ENCODE measurements at places on chromosomes 1 and 21.

GRCh38 chr1:189803364-189803763, 674.3 kb downstream of the BRINP3 start:
- no peak overlapping the region for H3K4me3 ChIP-seq
- no peaks in the 10 kb centered on the region for H3K4me1 ChIP-seq
- H3K36me3 ChIP-seq = no peaks in the 10 kb centered on the region

GRCh38 chr1:99503276-99503747, 142.6 kb upstream of the PALMD start:
- H3K36me3 ChIP-seq = no peaks in the 10 kb centered on the region
- no peak overlapping the region for H3K27ac ChIP-seq
- H3K4me1 ChIP-seq = no peaks in the 10 kb centered on the region
- DNase-seq = no peak
- H3K27me3 ChIP-seq = no peaks in the 10 kb centered on the region
- no peak overlapping the region for H3K4me3 ChIP-seq

DNA sequence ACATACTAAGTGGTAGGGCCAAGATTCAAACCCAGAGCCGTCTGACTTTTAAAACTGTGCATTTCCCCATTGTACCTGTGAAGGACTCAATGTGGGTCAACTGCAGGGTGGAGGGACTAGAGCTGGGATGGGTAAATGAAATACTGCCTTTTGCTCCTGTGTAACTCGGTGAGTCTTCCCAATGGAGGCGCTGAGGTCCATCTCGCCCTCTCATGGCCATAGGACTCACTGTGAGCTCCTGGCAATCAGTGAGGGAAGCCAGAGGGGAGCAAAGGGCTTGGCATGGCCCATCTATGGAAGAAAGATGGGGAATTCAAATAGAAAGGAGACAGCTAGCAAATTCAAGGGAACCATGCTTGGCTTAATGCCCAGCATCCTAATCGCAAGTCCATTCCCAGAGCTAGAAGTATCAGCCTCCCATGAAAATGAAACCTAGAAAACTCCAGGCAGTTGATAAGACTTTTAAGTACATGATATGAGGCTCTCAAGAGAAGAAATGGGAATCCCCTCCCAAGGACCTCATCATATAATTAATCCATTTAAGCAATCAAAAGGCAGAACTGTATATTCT, 25.4 kb upstream of the CGN start:
- no peak overlapping the region for H3K4me3 ChIP-seq
- no peaks in the 10 kb centered on the region for H3K27me3 ChIP-seq
- no peaks in the 10 kb centered on the region for H3K36me3 ChIP-seq
- no peaks in the 10 kb centered on the region for H3K4me1 ChIP-seq
- no peak for DNase-seq

- DNase-seq = no peak
- no peak overlapping the region for H3K27ac ChIP-seq
- no peak overlapping the region for H3K4me3 ChIP-seq
- peaks cover 17% of the 10 kb centered on the region for H3K4me1 ChIP-seq
- no peaks in the 10 kb centered on the region for H3K27me3 ChIP-seq
- no peaks in the 10 kb centered on the region for H3K36me3 ChIP-seq
Measured at GRCh38 chr21:33966324-33966949, 50.8 kb upstream of the ATP5PO start.

- peak; percentile 64 for DNase-seq
- no peak overlapping the region for H3K4me3 ChIP-seq
- no peak overlapping the region for H3K27ac ChIP-seq
- no peaks in the 10 kb centered on the region for H3K27me3 ChIP-seq
- no peaks in the 10 kb centered on the region for H3K4me1 ChIP-seq
- H3K36me3 ChIP-seq = no peaks in the 10 kb centered on the region
Measured at GRCh38 chr1:29136391-29136915, 12.8 kb upstream of the TMEM200B start.

GRCh38 chr1:103063921-103064320, 44.4 kb downstream of the COL11A1 start:
- no peaks in the 10 kb centered on the region for H3K27me3 ChIP-seq
- DNase-seq = no peak

DNA sequence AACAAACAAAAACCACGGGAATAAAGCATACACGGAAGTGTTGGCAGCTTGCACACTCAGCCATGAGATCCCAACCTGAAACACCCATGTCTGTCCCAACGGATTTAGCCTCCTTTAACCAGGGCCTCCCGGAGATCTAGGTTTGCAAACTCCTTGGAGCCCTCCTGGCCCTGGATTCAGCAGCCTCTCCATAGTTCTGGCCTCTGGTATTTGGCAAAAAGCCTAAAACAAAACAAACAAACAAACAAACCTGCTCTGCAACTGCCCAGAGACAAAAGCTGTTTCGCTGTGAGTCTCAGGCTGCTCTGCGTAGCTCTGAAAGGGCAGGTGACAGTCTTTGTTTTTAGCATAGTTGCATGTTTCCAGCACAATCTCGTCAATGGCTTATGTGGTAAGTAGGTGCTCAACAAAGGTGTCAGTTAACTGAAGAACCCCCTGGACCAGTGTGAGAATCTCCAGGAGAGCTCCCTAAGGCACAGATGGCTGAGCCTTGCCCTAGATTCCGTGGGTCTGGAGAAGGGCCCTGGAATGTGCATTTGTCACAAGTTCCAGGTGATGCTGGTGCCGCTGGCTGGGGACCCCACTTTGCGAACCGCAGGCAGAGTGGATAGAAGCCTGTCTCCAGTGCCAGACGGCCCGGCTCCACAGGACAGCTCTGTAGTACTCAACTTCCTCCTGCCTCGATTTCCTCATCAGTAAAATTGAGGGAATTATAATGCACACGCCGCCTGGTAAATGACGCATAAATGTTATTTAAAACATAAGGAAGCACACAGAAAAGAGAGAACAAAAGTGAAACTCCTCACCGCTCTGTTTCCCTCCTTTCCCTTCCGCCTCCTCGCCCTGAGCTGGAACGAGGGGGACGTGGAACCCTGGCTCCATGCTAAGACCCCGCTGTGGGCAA, 86.2 kb downstream of the RIPK4 start:
- H3K4me3 ChIP-seq = no peak overlapping the region
- H3K27me3 ChIP-seq = no peaks in the 10 kb centered on the region
- H3K27ac ChIP-seq = peak overlapping the region; percentile 100
- H3K36me3 ChIP-seq = no peaks in the 10 kb centered on the region
- peaks cover 71% of the 10 kb centered on the region for H3K4me1 ChIP-seq

- peaks cover 23% of the 10 kb centered on the region for H3K4me1 ChIP-seq
- no peaks in the 10 kb centered on the region for H3K27me3 ChIP-seq
Measured at GRCh38 chr1:70202173-70202758, 3.1 kb downstream of the LRRC40 start.

All from body of pancreas (tissue), 4 donors.